ENCODE measurements at places on chromosomes 5 and 9.

DNA sequence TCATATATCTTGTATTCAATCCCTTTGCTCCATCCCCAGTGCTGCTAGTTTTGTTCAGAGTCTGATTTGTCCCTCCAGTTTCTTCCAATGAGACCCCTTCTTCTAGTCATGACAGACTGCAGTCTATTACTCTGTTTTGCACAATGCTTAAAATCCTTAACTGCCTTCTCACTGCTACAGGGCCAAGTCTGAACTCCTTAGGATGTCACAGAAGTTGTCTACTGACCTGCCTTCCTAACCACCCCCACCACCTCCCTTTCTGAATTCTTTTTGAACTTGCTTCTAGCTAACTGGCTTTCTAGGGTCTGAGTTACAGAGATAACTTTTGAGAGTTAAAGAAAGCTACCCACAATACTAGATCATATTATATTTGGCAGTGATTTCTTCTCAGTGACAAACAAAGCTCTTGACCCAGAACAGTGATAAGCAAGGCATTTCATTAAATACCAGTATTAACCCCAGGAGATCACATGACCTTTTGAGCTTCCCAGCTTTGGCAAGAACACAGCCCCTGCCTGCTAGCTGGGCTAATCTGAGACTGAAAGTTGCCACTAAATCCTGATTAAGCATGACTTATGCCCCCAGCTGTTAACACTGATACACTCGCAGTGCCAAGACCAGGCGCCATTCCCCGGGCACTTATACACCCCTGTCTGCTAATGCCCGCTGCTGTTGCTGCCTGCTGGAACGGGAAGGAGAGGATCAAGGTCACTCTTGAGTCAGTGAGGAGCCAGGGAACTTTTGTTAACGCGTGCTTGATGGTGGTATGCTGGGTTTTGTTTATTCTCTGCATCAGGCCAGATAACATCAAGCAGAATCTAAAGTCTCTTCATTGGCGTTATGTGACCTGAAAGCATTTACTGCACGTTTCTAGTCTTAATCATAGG lies 36.4 kb upstream of the ADAMTSL1 start:
- no peak for DNase-seq

GRCh38 chr5:24621792-24622191 lies 23.0 kb downstream of the CDH10 start:
- DNase-seq, result no peak

- no peak for DNase-seq
Observed at GRCh38 chr5:54869691-54870090, 115.7 kb downstream of the ESM1 start.

GRCh38 chr5:170049713-170050112 lies 56.0 kb upstream of the FOXI1 start:
- no peak for DNase-seq

GRCh38 chr9:114746591-114747346 lies 59.1 kb downstream of the TNFSF15 start:
- DNase-seq, result no peak

- DNase-seq, result no peak
Observed at GRCh38 chr5:151950706-151951105, 26.1 kb upstream of the GLRA1 start.
